ENCODE measurements at places on chromosomes 12 and 14.

GRCh38 chr12:116015525-116015924 is 262.0 kb downstream of the MED13L start:
- no peak for DNase-seq

- DNase-seq: no peak
These were observed 249.1 kb downstream of the ADGRD1 start for GRCh38 chr12:131202592-131203378.

- no peak for DNase-seq
These were observed 148.4 kb upstream of the SYT10 start for GRCh38 chr12:33587784-33588712.

- DNase-seq: no peak
These were observed 186.7 kb downstream of the ANO2 start for GRCh38 chr12:5758347-5758746.

- no peak for DNase-seq
These were observed 114.7 kb downstream of the NCOR2 start for GRCh38 chr12:124452576-124453331.

- DNase-seq: no peak
These were observed 143.4 kb upstream of the C14orf180 start for GRCh38 chr14:104436047-104436591.

DNA sequence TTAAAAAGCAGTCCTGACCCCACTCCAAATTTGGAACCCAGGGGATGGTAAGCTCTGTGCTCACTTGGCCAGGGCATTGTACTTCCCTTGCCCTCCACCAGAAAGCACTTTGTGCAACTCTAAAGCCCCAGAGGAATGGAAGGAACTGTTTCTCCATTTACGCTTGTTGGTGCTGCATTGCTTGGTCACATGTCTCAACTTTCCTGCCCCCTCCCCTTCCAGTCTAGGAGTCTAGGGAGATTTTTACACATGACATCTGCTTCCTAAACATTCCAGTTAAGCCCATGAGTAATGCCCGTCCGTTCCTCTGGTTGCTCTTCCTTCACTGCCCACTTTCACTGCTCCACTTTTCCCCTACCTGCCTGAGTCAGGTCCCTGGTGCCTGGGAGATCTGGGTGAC is 92.6 kb upstream of the MAP1LC3B2 start:
- DNase-seq: no peak

DNA sequence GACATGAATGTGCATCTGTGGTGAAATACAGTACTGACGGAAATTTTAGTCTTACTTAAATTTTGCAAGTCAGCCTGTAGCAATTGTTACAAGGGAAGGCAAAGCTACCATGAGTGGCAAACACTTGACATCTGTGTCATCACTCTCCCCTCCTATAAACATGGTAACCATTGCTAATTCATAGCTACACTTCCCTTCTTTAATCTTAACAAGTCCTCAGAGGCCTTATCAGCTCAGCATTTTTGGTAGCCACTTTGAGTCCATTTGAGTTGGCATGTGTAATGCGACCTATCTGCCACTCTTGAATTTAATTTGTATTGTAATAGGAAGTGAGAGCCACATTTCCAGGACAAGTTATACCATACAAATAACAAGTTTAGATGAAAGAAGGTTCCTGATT is 218.1 kb downstream of the RMST start:
- DNase-seq: no peak

- DNase-seq: peak; percentile 5
These were observed 3.6 kb downstream of the CFAP73 start for GRCh38 chr12:113152835-113153814.

DNA sequence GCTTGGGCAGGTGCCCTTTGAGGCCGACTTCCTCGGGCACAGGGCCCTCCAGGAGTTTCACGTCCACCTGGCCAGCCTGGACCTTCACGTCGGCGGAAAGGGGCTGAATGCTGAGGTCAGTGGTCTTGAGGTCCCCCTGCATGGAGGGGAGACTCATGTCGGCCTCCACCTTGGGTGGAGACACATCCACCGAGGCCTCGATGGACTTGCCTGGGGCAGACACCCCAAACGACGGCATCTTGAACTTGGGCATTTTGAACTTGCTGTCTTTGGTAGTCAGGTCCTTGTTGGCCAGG is 24.0 kb downstream of the PLD4 start:
- no peak for DNase-seq

DNA sequence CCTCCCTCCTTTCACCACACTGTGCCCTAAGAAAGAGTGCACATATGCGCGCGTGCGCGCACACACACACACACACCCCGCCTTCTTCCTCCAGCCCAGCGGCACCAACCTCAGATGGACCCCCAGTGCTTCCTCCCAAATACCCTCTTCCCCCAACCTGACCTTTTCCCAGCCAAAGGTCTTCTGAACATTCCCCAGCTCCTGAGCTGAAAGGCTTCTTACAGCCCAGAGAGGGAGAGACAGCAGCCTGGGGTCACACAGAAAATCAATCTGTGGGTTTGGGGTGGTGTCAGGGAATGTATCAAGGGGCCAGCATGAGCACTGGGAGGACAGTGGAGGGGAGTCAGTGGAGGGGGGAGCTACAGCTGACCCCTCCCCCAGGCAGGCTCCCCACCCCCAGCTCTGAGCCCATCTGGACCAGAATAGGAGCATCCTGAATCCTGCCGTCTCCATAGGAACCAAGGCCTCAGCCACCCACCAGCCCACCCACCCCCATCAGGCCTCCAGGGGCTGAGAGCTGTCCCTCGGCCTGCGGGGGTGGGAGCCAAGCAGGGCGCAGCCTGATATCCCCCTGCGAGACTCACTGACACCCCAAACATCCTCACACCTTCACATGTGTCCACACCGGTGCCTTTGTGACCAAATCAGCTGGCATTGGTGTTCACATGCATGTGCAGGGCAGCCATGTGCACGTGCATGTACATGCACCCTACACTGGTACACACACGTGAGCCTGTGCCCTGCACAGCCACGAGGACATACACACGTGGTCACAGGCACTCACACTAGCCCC is 5.7 kb downstream of the RASAL1 start:
- DNase-seq: no peak

GRCh38 chr12:124361074-124361970 is 66.4 kb downstream of the RFLNA start:
- no peak for DNase-seq

- DNase-seq: no peak
These were observed 883 bp downstream of the FOXJ2 start for GRCh38 chr12:8033153-8034044.
